ENCODE measurements at places on chromosomes 4 and X.

DNA sequence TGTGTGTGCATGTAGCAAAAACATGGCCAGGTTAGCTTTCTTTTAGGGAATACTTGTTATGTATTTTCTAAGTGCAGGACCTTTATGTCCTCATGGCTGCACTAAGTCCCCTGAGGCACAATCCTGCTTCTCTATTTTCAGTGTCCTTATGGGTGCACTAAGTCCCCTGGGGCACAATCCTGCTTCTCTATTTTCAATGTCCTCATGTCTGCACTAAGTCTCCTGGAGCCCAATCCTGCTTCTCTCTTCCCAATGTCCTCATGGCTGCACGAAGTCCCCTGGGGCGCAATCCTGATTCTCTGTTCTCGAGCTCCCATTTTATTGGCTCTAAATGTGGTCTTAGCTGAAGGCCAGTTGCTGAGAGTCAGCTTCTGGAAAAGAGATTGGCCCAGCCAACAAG lies 49.7 kb upstream of the GPRIN3 start:
- no peak for DNase-seq

GRCh38 chrX:125378770-125379169 lies 59.1 kb downstream of the TEX13C start:
- DNase-seq, result no peak

GRCh38 chr4:142565771-142566170 lies 280.3 kb downstream of the INPP4B start:
- no peak for DNase-seq

DNA sequence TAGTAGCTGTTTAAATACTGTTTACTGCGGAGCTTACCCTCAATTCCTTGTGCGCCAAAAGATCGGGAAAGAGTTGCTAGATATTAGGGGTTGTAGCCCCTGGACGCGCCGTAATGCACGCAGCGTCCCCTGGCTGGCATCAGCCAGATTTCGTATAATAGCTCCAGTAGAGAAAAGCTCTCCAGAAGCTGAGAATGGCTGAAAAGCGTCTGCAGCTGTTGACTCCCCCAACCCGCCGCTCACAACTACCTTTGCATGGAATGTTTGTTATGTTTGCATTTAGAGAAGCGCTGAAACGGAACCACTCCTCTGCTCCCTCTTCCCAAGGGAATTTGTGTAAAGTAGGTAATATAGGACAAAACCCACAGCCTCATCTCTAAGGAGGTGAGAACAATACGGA lies 3.7 kb downstream of the DOCK11 start:
- DNase-seq, result no peak

DNA sequence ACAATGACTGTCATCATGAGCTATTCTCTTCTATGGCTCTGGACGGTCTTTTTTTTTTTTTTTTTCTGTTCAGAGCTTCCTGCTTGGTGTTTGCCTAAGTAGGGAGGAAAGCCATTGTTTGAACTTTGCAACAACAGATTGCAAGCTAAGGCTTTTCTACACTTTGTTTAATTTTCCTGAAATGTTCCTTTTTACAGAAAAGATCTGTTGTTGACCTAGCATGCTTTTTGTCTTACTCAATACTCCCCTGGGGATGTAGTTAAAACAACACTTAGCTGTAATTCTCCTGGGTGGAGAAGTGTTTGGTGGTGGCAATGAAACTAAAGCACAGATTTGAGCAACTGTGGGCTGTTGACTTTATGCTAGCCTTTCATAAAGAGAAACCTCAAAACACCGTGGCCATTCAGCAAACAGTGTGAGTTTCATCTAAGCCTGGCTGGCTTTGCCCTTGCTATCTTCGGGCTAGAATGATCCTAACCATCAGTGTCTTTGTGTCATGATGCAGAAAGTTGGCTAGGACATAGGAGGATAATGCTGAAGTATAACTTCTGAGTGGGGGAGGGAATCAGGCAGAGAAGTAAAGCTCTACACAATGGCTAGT lies 110.5 kb downstream of the ANXA3 start:
- no peak for DNase-seq

GRCh38 chr4:65653740-65654361 lies 16.4 kb downstream of the EPHA5 start:
- DNase-seq, result no peak

DNA sequence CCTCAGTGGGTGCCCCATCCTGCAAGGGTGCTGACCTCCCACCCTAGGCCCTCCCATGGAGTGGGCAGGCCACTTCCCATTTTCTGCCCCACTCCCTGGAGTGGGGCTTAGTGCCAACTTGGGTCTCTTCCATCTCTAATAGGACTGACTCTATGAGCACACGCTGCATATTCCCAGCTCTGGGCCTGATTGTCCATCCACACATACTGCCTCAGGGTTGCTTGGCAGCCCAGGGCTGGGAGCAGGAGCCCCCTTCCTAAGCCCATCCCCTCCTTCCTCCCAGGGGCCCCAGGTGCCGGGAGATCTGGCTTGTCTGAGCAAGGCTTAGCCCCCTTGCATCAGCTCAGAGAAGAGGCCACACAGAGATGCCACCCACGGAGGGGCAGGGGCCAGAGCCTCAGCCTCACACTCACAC lies 55.1 kb downstream of the PJA1 start:
- no peak for DNase-seq

DNA sequence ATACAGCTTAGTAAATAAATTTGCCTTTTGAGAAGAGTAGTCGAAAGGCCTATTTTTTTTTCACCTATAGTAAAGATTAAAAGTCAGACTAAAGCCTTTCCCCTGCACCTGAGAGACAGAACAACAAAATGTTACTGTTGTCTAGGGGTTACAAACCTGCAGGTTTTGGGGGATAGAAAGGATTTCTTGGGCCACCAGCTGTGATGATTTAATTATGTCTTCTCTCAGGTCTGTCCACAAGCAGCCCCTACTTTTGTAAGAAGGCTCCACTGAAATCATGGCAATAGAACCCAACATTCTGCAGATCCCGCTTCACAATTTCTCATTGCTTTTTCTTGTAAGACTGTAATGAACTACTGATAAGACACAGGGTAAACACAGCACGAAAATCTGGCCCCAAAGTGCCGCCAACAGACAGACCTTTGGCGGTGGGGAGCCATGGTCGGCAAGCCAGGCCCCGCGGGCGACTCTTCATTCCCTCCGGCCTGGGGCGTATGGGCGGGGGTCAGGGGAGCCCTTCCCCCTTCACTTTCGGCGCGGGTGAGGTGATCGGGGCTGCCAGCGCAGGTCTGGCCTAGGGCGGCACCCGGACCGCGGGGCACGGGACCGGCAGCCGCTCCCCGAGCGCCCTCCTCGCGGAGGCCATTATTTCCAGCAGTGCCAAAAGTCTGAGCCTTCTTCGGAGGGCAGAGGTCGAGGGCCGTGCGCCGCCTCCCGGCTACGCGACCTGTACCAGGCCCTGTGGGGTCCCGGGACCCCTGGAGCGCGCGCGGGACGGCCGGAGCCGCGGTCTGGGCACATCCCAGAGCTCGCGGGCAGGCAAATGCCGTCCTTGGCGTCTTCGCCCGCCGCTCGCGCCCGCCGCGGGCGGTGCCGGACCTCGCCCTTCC lies 812 bp upstream of the KDM6A start:
- DNase-seq, result peak; percentile 9

- DNase-seq, result peak; percentile 19
Observed at GRCh38 chrX:54043541-54044125, 640 bp downstream of the PHF8 start.

- no peak for DNase-seq
Observed at GRCh38 chrX:11129534-11130105, 18.5 kb downstream of the HCCS start.

DNA sequence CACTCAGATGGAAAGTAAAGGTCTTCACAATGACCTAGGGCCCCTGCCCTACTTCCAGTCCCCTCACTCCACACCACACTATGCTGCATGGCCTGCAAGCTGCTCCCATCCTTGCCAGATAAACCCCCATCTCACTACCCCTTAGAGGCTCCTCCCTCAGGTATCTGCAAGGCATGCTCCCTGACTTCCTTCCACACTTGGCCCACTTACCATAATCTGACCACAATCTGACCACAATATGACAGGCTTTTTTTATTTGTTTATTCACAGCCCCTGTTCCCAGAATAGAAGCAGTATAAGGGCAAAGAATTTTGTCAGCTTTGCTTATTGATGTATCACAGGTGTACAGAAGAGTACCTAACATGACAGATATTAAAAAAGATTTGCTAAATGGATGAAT lies 124.7 kb downstream of the CAMK2D start:
- DNase-seq, result no peak

DNA sequence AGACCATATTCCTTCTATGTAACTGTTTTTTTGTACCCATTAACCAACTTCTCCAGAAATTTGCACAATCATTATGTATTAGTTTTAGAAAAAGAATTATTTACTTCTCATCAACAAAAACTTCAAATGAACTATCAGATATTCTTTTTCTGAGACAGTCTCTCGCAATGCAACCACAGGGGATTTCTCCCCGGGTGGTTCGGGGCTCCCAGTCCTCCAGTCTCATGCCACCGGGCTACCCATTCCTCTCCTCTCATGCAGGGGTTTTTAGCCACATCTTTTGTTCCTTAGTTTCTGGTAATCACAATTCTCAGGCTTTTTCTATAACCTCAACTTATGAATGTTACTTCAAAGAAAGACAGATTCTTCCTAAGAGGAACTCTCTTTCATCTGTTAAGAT lies 46.6 kb upstream of the CLNK start:
- DNase-seq, result no peak

DNA sequence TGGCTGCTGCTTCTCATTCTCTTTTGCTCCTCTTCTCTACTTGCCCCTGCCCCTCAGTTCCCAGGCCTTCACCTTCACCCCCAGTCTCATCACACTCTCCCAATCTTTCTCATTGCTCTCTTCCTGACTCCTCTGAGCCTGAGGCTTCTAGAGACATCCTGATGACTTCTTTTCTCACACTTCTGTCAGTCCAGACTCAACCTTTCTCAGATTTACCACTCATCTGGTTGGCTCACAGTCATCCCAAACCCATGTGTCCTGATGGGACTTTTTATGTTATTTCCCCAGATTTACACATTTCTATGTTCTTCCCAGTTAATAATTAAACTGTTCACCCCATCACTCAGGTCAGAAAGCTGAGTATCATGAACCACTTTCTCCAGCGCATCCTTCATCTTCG lies 68.0 kb downstream of the TMA16 start:
- DNase-seq, result no peak

All from stimulated activated CD8-positive, alpha-beta memory T cell treated with anti-CD3 and anti-CD28 coated beads, Interleukin-2, amount 100 ng/mL, for 1 hour (primary cell).